ENCODE measurements at places on chromosomes 6 and 20.

- DNase-seq: no peak
Observed at GRCh38 chr6:37491171-37491829, 8.4 kb downstream of the CCDC167 start.

DNA sequence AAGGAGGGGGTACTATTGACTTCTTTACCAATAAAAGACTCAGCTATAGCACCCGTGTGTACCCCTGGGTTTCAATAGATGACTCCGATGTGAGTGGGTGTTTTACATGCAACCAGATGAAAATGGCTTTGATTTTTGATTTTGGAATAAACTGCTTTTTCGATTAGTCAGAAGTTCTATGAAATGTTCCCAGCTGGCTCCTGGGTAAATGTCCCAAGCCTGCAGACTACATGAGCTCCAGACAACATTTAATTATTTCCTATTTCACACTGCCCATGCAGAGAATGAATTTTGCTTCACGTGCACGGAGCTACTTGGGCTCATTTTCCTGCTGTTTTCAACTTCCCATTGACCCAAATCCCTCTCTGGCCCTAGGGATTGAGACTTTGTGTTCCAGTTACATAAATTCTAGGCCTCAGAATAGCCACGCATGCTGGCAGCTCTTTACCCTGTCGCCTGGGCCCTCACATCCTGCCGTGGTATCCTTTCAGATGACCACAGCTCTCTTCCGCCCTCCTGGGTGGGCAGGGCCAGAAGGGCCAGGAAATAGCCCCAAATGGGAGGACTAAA, 59.7 kb downstream of the GPR6 start:
- no peak for DNase-seq

DNA sequence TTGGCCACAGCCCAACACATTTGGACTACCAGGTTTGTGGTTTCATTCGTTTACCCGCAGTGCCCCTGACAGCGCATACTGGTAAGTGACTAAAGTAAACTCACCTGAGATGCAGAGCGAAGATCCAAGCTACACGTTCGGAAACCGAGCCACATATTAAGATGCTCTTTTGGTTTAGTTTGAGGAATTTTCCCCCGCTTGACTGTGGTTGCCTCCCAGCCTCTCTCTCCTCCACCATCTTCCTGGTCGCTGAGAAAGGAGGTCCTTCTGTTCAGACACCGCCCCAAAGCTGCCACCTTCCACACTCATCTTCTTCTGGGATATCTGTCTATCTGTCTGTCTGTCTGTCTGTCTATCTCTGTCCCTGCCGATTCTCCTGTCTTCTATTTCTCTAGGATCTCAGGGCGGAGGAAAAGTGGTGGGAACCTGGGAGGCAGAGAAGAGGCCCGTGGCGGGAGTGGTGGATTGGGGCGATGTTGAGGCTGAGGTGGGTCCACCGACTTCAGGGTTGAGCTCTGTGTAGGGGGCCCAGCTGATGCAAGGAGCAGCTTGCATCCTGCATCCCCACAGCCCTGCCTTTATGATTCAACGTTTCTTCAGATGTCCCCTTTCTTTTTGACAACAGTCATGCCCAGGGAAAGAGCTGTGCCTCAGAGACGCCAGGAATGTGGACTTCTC, 196.9 kb upstream of the ZNF184 start:
- DNase-seq: no peak

GRCh38 chr20:16541878-16542277, 31.4 kb downstream of the KIF16B start:
- no peak for DNase-seq

GRCh38 chr6:25138233-25138933, 140.8 kb upstream of the CARMIL1 start:
- no peak for DNase-seq

DNA sequence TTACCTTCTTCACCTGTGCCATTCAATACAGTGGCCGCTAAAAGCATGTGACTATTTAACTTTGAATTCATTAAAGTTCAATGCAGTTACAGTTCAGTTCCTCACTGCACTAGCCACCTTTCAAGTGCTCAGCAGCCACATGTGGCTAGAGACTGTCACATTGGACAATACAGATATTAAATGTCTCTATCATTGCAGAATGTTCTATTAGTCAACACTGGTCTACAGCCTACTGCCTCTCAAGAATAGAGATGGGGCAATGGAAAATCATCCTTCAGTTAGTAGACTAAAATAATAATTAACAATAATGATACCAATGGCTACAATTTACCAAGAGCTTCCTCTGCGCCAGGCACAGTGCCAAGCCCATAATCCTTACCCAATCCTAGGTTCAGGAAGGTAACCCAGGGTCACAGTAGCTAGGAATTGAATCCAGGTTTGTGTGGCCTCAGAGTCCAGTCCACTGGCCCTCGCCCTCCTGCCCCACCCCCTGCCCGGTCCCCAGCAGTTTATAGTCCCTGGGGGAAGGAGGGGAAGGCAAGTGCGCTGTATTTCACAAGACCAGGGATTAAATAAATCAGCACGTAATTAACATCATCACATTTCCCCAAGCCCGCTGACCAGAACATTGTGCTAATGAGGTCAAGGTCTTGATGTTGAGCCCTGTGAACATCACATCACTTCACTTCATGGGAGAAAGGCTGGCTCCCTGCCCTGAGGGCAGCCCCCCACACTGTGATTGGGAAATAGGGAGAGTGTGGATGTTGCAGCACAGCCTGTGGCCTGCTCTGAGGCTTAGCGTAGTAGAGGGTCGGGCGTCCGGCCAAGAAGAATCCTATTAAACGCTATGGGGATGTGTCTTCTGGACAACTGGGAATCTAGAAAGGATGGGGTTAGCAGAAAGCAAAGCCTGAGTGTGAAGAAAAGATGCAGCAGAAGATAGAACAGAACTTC, 147.2 kb downstream of the VEGFA start:
- no peak for DNase-seq

GRCh38 chr6:37025621-37026466, 20.4 kb downstream of the FGD2 start:
- no peak for DNase-seq

DNA sequence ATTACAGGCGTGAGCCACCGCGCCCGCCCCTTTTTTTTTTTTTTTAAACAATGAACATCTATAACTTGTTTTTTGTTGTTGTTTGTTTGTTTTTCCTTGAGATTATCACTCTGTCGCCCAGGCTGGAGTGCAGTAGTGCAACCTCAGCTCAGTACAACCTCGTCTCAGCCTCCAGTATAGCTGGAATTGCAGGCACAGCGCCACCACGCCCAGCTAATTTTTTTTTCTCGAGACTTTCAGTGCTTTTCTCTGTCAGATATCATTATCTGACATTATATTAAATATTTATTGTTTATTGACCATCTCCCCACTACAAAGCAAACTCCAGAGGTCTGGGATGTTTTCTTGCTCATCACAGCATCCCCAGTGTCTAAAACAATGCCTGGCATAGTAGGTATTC, 2.3 kb upstream of the DLK2 start:
- no peak for DNase-seq

GRCh38 chr6:12233693-12234571, 56.2 kb upstream of the EDN1 start:
- no peak for DNase-seq

- DNase-seq: no peak
Observed at GRCh38 chr6:111721753-111722154, 116.1 kb upstream of the TRAF3IP2 start.

DNA sequence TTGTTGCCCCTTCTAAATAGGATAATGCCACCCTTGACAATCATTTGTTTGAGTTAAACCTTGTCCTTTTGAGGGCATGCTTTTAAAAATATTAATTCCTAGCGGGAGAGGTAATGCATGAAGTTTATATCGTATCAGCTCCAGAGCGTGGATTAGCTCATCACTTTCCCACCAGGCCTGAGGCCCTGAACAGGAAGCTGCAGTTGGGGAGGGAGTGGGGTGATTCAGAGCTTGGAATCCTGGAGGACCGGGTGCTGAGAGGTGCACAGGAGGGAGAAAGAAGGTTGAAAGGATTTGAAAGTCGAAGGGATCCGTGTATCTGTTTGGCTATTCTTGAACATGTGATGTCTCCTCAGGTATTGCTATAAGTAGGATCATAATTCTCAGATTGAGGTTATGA, 25.0 kb downstream of the ZDHHC14 start:
- no peak for DNase-seq

DNA sequence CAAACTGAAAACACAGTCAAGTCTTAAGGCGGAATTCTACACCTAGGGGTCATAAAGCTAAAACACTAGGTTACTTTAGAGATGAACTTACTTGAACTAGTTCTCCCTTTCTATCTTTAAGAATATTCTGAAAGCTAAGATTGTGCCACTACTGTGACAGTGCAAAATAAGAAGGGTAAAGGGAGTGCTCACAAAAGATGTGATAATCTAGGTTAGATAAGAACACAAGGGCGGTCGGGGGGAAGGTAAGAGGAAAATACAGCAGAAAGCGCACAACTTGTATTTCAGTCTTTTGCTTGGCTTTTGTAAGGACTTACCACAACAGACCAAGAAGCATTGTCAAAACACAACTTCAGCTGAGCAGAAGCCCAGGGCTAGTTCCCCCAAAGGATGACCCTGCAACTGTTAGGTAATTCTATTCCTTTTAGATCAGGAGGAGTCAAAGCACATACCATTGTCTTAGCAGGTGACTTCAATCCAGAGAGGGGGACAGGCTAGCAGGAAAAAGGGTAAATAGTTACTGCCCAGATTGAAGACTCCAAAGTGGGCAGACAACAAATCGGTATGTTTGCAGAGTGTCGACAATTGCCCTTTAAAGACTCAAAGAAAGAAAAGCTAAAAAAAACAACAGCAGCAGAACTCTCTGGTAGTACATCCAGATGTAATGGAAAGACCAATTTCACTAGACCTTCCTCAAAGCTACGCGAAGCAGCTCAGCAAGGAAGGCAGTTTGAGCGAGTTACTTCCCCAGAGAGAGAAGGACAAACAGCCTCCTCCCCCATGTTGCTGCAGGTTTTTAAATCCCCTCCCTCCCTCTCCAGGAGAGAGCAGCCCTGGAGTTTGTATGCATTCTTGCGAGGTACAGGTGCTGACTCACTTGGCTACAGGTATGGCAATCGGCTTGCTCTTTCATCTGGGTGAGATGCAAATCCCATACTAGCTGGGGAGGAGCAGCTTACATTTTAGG, 59.0 kb downstream of the RIPOR2 start:
- no peak for DNase-seq

DNA sequence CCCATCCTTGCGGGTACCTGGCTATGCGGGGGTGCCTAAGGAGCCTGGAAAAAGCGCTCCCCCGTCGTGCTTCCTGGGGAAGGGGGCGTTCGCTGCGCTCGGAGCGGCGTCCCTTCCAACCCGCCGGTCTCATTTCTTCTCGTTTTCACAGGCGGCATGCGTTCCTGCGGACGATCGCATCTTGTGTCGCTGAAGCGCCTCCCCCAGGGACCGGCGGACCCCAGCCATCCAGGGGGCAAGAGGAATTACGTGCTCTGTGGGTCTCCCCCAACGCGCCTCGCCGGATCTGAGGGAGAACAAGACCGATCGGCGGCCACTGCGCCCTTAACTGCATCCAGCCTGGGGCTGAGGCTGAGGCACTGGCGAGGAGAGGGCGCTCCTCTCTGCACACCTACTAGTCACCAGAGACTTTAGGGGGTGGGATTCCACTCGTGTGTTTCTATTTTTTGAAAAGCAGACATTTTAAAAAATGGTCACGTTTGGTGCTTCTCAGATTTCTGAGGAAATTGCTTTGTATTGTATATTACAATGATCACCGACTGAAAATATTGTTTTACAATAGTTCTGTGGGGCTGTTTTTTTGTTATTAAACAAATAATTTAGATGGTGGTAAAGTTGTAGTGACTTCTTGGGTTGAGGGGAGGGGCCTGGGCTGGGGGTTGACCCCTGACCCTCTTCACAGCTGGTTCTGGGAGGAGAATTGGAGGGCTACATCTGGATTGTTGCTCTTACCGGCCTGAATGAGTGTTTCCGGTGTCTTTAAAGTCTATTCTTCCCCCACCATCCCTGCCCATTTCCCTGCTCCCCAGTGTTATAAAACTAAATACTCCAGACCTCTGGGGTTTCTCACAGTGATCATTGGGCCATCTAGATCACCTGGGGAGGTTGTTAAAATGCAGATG, 1.1 kb downstream of the ID1 start:
- no peak for DNase-seq

DNA sequence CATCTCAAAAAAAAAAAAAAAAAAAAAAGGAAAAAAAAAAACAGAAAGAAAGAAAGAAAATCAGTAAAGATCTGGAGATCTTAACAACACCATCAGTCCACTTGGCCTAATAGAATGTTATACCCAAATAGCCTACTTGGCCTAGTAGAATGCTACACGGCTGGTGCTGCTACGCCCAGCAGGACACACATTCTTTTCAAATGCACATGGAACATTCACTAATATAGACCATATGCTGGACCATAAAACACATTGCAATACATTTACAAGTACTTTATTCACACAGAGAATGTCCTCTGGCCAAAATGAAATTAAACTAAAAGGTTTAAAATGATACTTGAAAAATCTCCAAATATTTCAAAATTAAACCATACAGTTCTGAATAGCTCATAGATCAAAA, 80.0 kb upstream of the TNFAIP3 start:
- DNase-seq: no peak

DNA sequence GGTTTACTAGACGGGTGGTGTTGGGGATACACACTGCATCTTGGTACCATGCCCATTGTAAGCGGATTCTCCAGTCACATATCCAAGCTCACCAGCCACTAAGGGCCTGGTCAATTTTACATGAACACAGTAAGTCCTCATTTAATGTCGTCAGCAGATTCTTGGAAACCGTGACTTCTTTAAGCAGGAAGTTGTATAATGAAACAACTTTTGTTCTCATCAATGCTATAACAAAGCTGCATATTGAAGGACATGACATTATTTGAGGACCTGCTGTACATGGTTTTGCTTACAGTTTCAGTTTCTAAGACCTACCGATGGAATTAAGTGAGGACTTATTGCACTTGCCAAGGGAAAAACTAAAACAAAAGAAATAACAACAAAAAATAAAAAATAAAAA, 295.6 kb downstream of the SYNE1 start:
- DNase-seq: no peak

DNA sequence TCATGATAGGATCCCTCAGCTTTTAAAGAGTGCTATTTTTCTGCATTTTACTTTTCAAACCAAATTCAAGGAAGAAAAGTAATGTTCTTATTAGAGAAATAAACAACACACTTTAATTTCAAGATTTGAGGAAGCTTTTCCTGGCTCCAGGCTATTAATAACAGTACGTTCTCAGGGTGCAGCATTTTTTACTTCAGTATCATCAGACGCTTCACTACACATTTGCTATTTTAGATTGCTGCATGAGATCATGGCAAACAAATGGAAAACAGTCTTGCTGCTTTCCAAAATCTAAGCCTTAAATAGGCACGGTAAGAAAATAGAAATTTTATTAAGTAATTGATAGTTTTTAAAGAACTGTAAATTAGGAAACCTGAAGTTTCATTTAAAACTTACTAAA, 253.6 kb upstream of the EXOC2 start:
- DNase-seq: no peak

Measured in mesothelial cell of epicardium (in vitro differentiated cells).